Esophagus squamous epithelium (tissue), 5 donors: ENCODE measurements at places on chromosomes 11 and 22.

GRCh38 chr22:30413745-30414524 is 11.6 kb upstream of the MTFP1 start:
- no peak overlapping the region for H3K4me3 ChIP-seq
- no peak for DNase-seq
- H3K27me3 ChIP-seq = no peaks in the 10 kb centered on the region
- H3K36me3 ChIP-seq = peaks cover 100% of the 10 kb centered on the region
- H3K4me1 ChIP-seq = peaks cover 28% of the 10 kb centered on the region
- H3K27ac ChIP-seq = no peak overlapping the region

DNA sequence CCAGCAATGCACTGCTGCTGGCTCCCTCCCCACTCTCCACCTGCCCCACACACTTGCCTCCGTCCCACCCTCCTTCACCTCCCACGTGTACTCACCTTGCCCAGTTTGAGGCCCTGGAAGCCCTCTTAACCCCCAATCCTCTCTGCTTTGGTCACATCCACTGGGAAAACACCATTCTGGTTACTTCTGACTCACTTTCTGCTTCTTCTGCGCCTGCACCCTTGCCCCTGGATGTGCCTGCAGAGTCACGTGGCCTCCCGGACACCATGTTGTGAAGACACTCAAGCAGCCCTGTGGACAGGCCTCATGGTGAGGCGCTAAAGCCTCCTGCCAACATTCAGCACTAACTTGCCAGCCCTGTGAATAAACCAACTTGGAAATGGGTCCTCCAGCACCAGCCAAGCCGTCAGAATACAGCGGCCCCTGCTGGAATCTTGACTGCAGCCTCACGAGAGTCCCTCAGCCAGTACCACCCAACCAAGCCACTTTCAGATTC is 2.6 kb upstream of the NAALADL1 start:
- H3K27me3 ChIP-seq = no peaks in the 10 kb centered on the region
- DNase-seq = no peak
- H3K36me3 ChIP-seq = no peaks in the 10 kb centered on the region
- H3K4me1 ChIP-seq = no peaks in the 10 kb centered on the region
- no peak overlapping the region for H3K27ac ChIP-seq

DNA sequence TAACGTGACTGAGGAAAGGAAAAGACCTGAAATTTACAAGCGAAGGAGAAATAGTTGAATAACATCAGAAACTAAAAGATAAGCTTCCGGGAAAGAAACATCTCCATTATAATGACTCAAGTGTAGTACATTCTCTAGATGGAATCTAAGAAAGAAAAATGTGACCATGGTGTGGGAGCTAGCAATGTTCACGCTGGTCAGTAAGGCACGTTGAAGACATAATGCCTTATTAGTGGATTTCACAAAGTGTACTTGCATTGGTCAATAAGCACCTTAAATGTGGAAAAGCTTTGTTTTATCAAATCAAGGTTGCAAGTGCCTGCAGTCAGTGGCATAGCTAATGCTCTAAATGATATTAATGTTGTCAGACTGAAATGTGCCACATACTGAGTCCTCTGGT is 2.8 kb upstream of the LARGE1 start:
- peaks cover 50% of the 10 kb centered on the region for H3K4me1 ChIP-seq
- DNase-seq = no peak
- no peaks in the 10 kb centered on the region for H3K27me3 ChIP-seq
- peak overlapping the region; percentile 73 for H3K4me3 ChIP-seq
- H3K36me3 ChIP-seq = no peaks in the 10 kb centered on the region
- peak overlapping the region; percentile 81 for H3K27ac ChIP-seq

DNA sequence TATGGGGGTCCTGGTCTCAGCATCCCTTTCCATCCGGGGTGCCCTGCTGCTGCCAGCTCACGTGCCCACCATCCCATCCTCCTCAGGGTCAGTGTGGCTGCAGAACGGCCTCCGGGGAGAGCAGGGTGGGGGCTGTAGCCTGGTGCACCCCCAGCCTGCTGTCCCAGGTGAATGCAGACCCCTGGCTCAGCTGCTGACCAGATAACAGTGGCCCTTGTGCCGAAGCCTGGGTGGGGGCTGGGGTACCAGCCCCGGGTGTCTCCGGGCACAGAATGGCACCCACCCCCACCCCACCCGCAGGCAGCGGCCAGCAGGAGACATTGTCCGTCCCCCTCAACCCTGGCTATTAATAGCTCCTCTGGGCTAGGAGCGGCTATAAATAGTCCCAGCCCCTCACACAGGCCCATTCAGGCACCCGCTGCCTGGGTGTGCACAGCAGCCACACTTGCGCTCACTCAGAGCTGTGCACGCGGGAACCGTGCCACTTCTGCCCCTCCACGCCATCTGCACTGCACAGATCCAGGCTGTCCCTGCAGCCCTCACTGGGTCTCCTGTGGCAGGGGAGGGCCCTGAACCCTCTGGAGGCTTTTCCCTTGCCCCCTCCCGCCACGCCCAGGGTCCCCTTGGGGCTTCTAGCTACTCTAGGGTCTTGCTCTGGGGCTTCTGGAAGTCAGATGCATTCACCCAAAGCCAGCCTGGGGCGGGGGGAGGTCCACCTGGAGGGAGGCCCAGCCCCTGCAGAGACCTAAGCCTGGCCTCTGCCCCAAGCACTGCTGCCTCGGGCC is 18.7 kb downstream of the CRELD2 start:
- H3K4me3 ChIP-seq = no peak overlapping the region
- H3K27ac ChIP-seq = peak overlapping the region; percentile 89
- H3K4me1 ChIP-seq = peaks cover 28% of the 10 kb centered on the region
- no peaks in the 10 kb centered on the region for H3K27me3 ChIP-seq

GRCh38 chr11:119798656-119799055 is 69.7 kb upstream of the NECTIN1 start:
- H3K27me3 ChIP-seq = no peaks in the 10 kb centered on the region
- H3K36me3 ChIP-seq = no peaks in the 10 kb centered on the region
- H3K4me1 ChIP-seq = peaks cover 12% of the 10 kb centered on the region
- no peak overlapping the region for H3K4me3 ChIP-seq
- DNase-seq = no peak

- H3K4me3 ChIP-seq = no peak overlapping the region
- H3K27me3 ChIP-seq = no peaks in the 10 kb centered on the region
- H3K4me1 ChIP-seq = peaks cover 22% of the 10 kb centered on the region
- H3K36me3 ChIP-seq = no peaks in the 10 kb centered on the region
Observed at GRCh38 chr11:68150037-68150436, 28.8 kb upstream of the CHKA start.

- H3K27me3 ChIP-seq = no peaks in the 10 kb centered on the region
- DNase-seq = no peak
- no peak overlapping the region for H3K4me3 ChIP-seq
- H3K27ac ChIP-seq = no peak overlapping the region
- no peaks in the 10 kb centered on the region for H3K4me1 ChIP-seq
Observed at GRCh38 chr22:45686004-45686403, 14.4 kb downstream of the ATXN10 start.

- peak overlapping the region; percentile 62 for H3K4me3 ChIP-seq
- H3K27ac ChIP-seq = no peak overlapping the region
- DNase-seq = no peak
- H3K4me1 ChIP-seq = peaks cover 87% of the 10 kb centered on the region
- H3K36me3 ChIP-seq = peaks cover 36% of the 10 kb centered on the region
- no peaks in the 10 kb centered on the region for H3K27me3 ChIP-seq
Observed at GRCh38 chr22:50272044-50272802, 2.0 kb upstream of the MAPK11 start.

DNA sequence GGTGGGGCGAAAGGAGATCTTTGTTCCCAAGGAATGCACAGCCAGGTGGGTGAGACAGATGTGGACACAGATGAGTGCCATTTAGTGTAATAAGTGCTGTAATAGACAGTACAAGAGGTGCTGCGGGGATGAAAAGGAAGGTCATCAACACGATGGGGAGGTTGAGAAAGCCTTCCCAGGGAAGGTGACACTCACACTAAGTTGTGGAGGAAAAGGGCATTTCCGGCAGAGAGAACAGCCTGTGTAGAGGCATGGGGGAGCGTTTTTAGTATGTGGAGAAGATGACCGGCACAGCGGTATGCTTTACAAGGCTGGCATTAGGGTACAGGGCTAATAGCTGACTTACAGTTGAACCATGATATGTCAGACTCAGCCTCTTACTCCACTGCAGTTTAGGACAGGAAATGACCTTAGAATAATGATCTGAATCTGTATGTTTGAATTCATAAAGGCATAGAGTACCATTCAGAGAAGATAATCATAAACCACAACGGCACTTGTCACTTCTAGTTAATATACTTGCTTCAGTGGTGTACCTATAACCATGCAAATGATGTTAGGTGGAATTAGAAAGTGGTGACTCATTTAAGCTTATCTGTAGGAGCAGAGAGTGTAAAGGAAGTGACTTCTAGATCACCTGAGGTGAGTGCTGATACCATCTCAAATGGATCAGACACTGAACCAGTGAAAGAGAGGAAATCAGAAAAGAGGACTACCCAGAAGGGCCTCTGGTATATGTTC is 60.6 kb downstream of the FAM83F start:
- no peak overlapping the region for H3K27ac ChIP-seq
- H3K36me3 ChIP-seq = no peaks in the 10 kb centered on the region
- DNase-seq = no peak
- no peak overlapping the region for H3K4me3 ChIP-seq
- no peaks in the 10 kb centered on the region for H3K27me3 ChIP-seq

- H3K36me3 ChIP-seq = no peaks in the 10 kb centered on the region
- no peak overlapping the region for H3K4me3 ChIP-seq
- DNase-seq = no peak
- H3K4me1 ChIP-seq = no peaks in the 10 kb centered on the region
Observed at GRCh38 chr11:121372671-121373429, 79.3 kb upstream of the SORL1 start.

DNA sequence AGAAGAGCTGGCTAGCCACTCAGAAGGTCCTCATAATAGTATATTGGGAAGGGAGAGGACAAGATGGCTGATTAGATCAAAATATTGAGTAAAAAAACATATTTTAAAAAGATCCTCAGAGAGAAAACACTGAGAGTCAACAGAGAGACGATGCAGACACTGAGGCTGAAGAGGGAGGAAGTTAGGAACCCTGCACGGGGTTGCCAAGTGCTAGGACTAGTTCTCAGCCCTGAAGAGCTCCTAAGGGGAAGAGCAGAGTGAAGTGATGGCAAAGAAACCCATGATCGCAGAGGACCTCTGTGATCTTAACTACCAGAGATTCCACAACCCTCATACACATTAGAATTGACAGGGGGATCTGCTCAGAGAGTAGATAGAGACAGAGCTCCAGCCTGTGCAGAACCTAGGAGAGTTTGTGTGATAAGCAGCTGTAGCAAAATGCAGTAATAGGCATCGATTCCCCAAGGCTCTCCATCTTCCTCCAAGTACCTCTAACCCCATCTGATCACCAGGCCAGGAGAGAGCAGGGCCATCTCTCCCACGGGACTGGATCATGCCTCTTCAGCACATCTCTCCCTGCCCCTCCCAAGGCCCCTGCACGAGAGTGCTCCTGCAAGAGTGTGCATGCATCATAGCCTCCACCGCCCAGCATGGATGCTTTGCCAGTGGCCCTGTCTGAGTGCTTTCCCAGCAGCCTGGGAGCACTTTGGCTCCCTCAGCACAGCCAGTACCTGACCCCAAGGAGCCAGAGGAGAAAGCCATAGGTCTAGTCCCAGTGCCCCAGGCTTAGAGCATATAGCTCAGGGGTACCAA is 41.2 kb upstream of the ARL14EP start:
- H3K4me3 ChIP-seq = no peak overlapping the region
- H3K4me1 ChIP-seq = no peaks in the 10 kb centered on the region
- no peak overlapping the region for H3K27ac ChIP-seq
- H3K36me3 ChIP-seq = no peaks in the 10 kb centered on the region

DNA sequence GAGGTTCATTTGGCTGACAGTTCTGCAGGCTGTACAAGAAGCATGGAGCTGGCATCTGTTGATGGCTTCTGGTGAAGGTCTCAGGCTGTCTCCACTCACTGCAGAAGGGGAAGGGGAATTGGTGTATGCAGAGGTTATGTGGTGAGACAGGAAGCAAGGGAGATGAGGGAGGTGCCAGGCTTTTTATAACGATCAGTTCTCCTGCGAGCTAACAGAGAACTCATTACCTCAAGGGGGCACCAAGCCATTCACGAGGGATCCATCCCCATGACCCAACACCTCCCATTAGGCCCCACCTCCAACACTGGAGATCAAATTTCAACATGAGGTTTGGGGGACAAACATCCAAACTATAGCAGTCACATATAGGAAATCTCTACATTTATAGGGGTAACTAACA is 38.7 kb upstream of the E2F8 start:
- H3K4me1 ChIP-seq = no peaks in the 10 kb centered on the region
- no peak overlapping the region for H3K27ac ChIP-seq
- no peaks in the 10 kb centered on the region for H3K36me3 ChIP-seq
- no peak for DNase-seq
- H3K4me3 ChIP-seq = no peak overlapping the region
- H3K27me3 ChIP-seq = no peaks in the 10 kb centered on the region

DNA sequence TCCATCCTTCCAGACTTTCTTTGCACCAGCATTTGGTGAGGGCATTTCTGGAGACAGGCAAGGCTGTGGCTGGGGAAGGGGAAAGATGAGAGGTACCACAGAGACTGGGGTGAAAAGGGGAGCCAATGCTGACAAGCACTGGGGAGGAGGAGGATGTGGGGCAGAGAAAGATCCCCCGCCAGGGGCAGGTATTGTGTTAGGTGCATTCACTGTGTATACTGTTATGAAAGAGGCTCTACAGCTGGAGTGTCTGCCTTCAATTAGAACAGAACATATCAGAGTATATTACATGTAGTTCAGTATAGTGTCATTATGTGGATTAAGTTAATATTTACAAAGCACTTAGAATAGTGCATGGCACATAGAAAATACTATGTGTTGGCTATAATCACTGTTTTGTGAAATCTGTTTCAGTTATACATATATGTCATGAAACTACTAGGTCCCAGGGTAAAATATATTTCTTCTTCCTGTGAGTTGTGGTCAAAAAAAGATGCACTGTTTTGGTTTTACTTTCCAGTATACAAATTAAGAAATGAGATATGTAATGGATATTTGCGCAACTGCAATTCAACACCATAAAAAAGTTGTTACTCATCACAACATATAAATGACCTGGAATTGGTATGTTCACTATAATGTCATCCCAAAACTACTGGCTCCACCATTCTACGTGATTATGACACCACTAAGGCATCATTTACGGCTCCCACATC is 8.4 kb downstream of the MSANTD2 start:
- H3K27ac ChIP-seq = no peak overlapping the region
- no peak for DNase-seq
- H3K36me3 ChIP-seq = no peaks in the 10 kb centered on the region
- no peak overlapping the region for H3K4me3 ChIP-seq
- no peaks in the 10 kb centered on the region for H3K27me3 ChIP-seq
